ENCODE measurements at places on chromosomes 2 and 18.

DNA sequence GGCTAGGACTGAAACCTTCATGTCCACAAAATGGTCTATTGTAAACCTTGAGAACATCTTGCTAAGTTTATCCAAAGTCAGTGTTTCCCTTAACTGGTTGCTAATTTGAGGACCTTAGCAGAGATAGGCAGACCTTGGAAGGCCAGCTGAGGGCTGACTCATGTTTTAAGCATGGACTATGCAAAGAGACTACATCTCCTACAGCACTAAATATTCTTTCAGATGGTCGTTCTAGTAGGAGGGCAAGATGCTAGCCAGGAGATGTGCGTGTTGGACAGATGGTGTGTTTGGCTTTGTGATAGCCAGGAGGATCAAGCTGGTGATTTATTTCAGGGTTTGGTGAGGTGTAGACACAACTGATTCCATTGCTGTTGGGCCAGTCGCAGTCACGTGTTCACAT lies 75.8 kb downstream of the NRP2 start:
- no peak for DNase-seq

DNA sequence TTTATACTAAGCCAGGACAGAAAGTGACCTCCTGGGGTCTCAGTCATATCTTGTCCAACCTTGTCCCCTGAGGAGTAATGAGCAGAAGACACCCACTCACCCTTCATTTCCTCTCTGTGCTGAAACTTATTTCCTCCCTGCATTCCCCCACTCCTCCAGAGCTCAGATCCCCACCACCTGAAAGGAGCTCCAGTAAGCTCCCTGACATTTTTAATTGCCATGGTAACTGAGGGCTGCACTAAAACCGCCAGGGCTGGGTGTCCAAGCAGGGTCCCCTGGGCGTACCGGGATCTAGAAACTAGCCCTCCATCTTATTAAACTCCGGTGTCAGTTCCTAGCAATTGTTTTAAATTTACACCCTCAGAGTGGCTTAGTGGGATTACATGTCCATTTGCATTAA lies 393.3 kb upstream of the HNRNPA3 start:
- DNase-seq, result no peak

GRCh38 chr2:121375621-121376159 lies 90.7 kb upstream of the TFCP2L1 start:
- no peak for DNase-seq

GRCh38 chr2:112204411-112204810 lies 50.4 kb downstream of the ZC3H8 start:
- no peak for DNase-seq

All from ascending aorta (tissue), 2 donors.